ENCODE measurements at places on chromosomes 11 and 22.

GRCh38 chr11:133403900-133404299 is 128.4 kb downstream of the OPCML start:
- no peak for DNase-seq

DNA sequence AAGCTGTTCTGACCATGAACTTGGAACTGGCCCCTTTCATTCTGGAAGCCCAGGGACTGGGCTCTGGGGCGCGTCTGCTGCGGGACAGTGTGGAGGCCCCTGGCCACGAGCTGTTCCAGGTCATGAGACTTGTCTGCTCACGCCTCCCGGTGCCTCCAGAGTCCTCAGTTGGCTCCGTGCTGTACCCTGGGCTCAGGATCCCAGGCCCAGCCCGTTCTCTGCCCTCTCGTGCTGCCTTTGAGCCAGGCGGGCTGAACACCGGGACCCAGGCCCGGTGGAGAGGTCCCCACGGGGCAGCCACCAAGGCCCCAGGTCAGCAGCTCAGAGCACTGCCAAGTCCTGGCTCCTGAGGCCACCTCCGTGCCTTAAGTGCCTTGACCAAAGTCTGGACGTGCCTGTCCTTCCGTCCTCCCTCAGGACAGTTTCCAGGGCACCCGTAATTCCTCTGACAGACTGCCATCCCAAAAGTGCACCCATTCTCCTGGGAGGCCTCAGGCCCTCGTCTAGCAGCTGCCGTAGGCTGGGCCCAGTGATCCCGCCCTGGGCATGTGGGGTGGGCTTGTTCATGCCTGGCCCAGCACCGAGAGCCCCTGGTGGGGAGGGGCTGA is 36.3 kb upstream of the PPARA start:
- DNase-seq, result no peak

GRCh38 chr11:35330931-35331330 is 88.4 kb downstream of the SLC1A2 start:
- no peak for DNase-seq

- no peak for DNase-seq
Observed at GRCh38 chr22:27581236-27581635, 220.3 kb downstream of the MN1 start.

DNA sequence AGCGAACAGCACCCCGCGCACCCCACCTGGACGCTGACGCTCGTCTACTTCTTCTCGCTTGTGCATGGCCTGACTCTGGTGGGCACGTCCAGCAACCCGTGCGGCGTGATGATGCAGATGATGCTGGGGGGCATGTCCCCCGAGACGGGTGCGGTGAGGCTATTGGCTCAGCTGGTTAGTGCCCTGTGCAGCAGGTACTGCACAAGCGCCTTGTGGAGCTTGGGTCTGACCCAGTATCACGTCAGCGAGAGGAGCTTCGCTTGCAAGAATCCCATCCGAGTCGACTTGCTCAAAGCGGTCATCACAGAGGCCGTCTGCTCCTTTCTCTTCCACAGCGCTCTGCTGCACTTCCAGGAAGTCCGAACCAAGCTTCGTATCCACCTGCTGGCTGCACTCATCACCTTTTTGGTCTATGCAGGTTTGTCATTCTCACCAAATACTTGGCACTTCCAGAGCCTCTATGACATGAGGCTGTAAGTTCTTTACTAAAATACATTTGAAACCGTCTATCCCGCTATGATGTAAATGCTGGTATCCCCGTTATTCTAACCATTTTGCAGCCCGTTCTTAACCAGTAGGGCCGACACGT is 535 bp downstream of the AQP11 start:
- DNase-seq, result no peak

Measured in RWPE1 (cell line).